AG09319 (cell line): ENCODE measurements at places on chromosomes 11 and 22.

DNA sequence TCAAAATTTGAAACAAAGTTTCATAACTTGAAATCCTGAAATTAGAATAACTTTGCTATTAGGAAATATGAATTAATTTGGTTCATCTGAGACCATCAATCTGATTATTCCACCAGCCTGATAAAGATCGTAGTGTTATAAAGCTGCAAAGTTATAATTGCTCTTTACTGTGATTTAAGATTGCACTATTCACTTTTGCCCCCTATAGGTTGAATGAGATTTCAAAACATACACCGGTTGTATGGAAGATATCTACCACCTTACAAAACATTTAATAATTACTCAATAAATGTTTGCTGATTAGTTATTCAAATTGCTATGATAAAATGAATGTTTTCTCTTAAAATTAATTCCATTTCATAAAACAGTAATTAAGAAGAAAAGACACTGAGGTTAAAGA is 26.1 kb downstream of the APIP start:
- no peak for DNase-seq

DNA sequence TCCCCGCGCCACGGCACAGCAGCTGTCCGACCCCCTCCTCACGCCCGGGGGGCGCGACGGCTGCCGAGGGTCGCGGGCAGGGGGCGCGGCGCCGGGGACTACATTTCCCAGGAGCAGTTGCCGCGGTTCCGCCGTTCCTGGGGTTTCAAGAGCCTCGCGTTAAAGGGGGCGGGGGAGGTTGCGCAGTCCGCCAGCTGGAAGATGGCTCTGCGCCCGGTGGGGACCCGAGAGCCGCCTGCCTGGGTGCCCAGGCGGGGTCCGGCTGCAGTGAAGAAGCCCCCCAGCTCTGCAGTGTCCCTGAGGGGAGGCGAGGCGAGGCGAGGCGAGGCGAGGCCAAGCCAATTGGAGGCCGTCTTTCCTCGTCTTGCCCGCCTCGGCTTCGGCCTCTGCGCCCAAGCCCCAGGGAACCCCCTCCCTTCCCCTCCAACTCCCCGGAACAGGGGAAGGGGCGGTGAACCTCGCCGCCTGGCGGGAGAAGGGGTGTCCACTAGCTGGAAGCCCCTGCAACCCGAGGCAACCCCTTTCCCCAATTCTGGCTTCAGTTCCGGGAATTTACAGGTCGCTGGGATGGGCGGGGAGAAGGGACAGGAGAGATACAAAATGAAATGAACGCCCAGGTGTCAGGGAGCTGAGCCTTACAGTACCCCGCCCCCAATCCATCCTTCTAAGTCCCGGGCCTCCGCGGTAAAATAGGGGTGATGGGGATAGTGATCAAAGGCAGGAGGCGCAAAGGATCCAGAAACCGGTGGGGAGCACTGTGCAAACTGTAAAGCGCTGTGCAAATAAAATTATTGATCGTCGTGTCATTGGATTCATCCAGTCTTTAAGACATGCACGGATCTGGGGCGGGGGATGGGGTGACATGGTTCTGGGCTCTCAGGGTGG is 5.2 kb upstream of the GCAT start:
- DNase-seq = no peak

- no peak for DNase-seq
These were observed 8.7 kb upstream of the TOP3B start for GRCh38 chr22:21991304-21991596.

DNA sequence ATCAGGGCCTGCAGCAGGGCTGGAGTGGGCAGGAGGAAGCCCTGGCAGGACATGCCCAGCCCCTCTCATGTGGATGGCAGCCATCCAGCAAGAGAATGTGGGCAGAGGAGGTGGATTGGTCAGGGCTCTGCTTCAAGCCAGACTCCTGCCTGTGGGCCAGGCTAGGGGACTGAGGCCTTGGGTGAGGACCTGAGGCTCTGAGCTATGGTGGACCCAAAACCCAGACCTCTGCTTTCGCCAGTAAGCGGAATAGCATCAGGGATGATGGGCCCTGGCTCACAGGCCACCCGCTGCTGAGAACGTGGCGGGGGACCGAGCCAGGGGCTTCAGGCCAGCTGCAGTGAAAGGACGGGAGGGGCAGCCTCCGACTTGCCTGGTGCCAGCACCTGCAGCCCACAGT is 57.4 kb downstream of the LINC01488 start:
- DNase-seq = no peak

DNA sequence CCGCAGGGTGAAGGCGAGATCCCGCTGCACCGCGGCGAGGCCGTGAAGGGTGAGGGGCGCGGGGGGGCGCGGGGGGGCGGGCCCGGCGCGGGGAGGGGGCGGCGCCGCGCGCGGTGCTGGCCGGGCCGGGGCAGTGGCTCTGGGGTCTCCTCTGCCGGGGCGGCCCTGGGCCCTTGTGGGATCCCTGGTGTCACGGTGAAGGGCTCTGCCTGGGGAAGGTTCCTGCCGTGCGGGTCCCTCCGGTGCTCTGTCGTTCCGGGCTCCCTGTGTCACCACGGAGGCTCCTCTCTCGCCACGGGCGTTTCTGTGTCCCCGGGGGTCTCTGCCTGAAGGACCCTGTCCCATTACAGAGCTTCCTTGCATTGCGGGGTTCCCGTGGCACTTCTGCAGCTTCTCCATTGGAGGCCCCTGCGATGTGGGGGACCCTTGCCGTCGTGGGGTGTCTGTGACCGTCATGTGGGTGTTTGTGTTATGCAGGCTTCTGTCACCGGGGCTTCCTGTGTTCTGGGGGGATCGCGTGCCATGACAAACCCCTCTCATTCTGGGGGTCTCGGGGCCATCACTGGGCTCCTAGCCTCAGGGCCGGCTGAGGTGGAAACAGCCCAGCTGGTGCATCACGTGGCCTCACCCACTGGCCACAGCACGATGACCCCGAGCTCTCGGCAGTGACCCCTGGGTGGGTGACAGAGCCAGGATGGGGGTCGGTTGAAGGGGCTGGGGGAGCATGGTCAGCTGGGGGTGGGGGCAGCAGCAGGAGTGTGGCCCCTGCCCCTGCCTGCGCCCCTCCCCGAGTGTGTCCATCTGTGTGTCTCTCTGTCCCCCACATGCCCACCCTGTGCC is 25.3 kb downstream of the SHANK3 start:
- no peak for DNase-seq

- no peak for DNase-seq
These were observed 10.1 kb downstream of the SLC5A4 start for GRCh38 chr22:32245042-32245441.

GRCh38 chr11:10019906-10020682 is 273.9 kb downstream of the SBF2 start:
- no peak for DNase-seq

DNA sequence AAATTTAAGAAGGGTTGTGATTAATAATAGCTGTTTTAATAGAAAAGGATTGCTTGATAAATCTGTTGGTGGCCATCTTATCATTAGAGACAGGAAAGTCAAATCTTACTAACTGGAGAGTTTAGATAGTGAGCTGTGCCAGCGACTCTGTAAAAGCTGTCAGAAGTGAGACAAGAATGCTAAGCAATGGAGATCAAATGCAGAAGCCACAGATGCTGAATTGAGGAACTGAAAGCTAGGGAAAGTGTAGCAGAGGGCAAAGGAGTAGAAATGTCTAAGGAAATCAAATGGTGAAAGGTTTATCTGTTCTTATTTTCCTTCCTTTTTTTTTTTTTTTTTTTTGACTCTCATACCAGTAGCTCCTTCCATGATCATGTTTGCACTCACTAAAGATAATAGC is 13.7 kb downstream of the MS4A13 start:
- no peak for DNase-seq

GRCh38 chr11:127345819-127346459 is 345.4 kb upstream of the KIRREL3 start:
- DNase-seq = no peak

DNA sequence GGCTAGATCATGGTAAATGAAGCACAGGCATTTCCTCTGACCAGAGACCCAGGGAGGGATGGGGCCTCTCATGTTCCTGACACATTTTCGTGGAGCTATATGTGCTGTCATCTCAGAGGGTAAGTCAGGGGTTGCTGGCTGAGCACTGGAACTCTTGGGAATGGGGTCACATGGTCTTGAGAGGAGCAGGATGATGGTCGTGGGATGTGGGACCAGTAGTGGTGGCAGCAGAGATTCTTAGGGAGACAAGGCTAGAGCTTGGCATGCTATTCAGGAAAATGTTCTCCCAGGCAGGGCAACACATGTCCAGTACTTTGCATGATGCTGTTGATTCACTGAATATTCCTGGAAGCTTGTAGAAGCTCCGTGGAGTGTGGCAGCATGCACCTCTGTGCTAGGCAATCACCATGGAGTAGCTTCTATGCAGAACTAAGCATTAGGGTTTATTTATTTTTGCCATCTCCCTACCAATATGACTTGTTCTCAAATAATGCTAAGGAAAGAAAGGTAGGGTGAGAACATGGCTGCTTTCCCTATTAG is 31.4 kb upstream of the TTC12 start:
- no peak for DNase-seq

- DNase-seq = no peak
These were observed 77.7 kb downstream of the TRIM44 start for GRCh38 chr11:35740061-35740799.

DNA sequence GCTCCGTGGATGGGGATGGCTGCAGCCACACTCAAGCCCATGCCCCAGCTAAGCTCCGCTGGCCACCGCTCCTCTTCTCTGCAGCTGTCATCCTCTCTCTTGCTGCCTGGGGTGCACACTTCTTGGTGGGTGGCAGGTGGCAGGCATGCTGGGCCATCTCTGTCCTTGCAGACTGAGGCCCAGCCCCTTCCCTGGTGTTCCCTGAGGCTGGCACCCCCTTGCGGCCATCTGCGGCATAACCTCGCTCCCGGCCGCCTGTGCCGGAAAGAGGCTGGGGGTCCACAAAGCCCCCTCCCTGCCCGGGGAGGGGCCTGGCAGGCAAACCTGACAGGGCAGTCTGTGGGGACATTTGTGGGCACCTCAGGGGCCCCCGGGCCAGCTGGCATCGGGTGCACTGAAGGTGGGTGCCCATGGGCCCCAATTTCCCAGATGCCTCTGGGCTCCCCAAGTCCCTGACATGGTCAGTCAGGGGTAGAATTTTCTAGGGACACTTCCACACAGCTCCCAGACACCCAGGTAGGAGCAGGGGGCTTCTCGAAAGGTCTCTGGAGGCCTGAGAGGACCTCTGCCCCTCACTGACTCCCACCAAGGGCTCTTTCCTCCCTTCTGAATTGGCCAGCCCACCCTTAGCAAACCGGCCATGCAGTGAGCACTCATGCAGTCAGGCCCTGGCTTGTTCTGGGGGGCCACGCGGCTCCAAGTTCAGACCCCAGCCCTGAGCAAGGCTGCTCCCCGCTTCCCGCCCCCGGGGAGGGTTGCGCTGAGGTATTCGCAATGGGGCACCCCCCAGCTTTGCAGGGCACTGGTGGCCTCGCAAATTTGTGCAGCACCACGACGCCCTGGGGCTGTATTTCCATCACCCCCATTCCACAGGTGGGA is 23.5 kb upstream of the TH start:
- DNase-seq = no peak

- no peak for DNase-seq
These were observed 28.4 kb downstream of the MMP13 start for GRCh38 chr11:102926961-102927623.

GRCh38 chr11:59259867-59260475 is 47.2 kb upstream of the MPEG1 start:
- no peak for DNase-seq

DNA sequence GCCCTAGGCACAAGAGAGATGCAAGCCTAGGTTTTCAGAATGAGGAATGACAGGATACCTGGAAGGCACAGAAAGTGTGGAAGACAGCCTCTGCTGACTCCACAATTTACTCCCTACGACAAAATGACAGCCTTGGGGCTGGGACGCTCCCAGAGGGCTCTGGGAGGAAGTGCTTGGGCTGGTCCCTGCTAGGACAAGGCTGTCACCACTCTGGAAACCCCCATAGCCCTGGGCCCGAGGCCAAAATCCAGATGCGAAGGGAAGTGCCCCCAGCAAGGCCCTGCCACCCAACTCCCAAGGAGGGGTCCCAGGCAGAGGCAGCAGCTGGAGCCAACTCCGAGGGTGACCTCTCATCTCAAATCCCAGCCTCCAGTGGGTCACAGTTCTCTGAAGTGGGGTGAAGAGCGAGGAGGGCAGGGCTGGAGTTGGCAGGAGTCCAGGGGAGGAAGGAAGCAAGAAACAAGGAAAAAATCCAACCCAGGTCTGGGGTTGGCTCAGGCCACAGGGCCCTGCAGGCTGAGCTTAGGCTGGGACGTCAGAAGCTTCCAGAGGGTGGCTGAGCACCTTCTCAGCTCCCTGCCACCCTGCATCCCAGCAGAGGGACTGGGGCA is 6.3 kb upstream of the CDC42EP2 start:
- DNase-seq = no peak
